Globus pallidus (tissue), 1 donor: ENCODE measurements at places on chromosomes 4 and X.

DNA sequence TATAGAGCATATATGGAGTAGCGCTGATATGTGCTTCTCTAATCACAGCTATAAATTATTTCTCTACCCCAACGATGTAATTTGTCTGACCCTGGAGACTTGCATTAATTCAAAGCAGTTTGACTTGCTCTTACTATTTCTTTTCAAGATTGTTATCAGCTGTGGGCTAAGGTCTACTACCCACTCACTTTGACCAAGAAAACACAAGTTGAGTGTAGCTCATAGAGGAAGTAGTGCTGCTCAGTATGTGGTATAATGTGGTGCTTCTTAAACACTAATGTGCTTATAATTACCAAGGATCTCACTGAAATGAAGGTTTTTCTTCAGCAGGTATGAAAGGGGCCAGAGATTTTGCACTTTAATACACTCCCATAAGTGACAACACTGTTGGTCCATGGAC is 70.1 kb downstream of the INPP4B start:
- no peak for DNase-seq

GRCh38 chrX:10759141-10759799 is 138.9 kb upstream of the MID1 start:
- no peak for DNase-seq

- no peak for DNase-seq
Observed at GRCh38 chr4:106048250-106048971, 153.1 kb downstream of the NPNT start.

DNA sequence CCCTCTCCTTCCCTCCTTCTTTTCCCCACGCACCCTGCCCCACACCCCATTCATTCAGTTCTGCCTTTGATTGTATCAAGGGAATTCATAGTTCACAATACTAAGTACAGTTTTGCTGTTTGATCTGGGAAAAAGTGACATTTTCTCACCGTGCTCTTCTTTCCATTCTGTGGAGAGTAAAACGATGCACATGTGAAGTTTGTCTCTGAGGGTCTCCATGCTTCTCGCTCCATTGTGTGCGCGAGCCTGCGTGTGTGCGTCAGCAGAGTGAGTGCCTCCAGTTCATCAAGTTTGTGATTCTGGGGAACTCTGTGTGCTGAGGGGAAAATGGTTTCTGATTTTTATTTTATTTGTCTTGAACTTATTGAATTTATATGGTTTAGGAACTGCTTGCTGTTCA is 1.9 kb downstream of the STK26 start:
- no peak for DNase-seq

DNA sequence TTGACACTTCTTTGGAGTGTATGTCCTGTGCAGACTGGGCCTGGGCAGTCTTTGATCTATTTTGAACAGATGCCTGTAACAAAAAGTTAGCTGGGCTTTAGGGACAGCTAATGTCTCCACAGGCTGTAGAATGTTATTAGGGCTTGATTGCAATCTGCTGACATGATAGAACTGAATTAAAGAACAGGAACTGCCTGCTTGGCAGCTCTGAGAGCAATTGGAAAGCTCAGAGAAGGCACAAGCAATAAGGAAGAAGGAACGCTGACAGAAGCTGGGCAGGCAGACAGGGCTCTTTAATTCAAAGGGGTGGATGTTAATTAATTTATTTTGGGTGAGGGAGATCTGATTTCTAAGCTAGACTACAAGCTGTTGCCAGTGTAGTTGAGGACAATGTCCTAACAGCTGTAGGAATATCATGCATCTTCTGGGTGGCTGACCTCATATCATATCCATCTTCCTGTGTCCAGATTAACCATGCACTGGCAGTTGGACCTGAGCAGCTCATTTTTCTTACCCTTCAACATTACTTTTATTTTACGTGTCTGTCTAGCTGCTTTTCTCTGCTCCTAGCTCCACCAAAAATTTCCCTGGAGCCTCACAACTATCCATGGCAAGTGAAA is 20.7 kb upstream of the GRXCR1 start:
- DNase-seq: no peak

GRCh38 chrX:148940411-148940996 is 440.1 kb downstream of the AFF2 start:
- DNase-seq: no peak

DNA sequence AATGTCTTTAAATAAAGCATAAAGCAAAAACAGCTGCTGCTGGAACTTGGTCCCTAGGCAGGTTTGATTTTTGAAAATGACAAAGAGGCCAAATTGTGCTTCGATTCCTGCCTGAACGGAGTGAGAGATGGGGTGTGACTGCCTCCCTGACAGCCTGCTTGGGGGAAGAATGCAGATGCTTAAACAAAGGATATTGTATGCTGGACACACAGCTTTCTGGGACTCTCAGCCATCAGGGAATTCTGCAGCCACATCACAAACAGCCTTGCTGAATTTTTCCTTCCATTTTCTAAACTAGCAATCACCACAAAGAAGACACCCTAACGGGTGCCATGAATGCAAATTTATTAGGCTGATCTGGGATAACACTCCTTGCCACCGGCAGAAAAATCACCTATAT is 83.9 kb upstream of the CPEB2 start:
- peak; percentile 74 for DNase-seq

GRCh38 chr4:147617841-147618691 is 869 bp downstream of the TMEM184C start:
- no peak for DNase-seq

- no peak for DNase-seq
Observed at GRCh38 chrX:35351795-35352483, 409.3 kb downstream of the FAM47B start.

DNA sequence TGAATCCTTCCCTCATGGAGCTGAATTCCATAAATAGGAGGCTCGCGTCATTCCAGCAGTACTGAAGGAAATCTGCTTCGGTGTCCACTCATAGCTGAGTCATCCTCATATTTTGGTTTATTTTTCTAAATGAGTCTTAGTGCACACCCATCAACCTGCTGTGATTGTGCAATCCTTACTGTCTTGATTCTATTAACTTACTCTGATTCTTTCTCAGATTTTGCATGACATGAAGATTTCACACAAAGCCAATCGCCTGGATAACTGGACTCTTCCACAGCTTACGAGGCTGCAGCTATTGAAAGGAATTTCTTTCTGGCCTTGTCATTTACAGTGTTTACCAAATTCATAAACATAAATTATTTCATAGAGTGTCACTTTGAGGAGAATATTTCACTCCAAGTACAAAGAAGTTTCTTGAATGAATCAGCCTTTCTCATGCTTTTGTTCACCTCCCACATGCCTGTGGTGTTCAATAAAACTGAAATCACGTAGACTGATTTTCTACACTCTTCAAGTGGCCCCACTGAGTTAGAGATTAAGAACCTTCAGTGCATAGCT is 207.6 kb upstream of the SLITRK2 start:
- DNase-seq: no peak

GRCh38 chr4:74456849-74457395 is 12.0 kb downstream of the AREG start:
- no peak for DNase-seq

GRCh38 chrX:78693536-78693935 is 34.4 kb upstream of the RTL3 start:
- DNase-seq: no peak

- no peak for DNase-seq
Observed at GRCh38 chrX:115889121-115889890, 281.2 kb upstream of the AGTR2 start.

DNA sequence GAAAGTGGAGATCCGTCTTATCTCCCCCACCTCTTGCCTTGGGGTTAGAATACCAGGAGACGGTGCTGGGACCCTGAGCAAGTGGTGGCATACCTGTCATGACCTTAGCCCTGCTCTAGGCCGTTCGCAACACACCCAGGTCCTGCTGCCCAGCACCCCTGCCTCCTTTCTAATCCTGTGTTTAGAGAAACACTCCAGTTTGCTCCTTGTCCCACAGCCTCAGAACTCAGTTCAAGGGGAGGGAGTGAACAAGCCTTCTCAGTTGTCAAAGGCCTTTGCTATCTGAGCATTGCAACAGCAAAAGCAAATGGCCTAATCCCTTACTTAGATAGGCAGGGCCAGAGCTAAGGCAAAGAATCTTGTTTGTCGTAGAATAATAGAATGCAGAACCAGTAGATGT is 67.9 kb downstream of the CHRNA9 start:
- DNase-seq: no peak

DNA sequence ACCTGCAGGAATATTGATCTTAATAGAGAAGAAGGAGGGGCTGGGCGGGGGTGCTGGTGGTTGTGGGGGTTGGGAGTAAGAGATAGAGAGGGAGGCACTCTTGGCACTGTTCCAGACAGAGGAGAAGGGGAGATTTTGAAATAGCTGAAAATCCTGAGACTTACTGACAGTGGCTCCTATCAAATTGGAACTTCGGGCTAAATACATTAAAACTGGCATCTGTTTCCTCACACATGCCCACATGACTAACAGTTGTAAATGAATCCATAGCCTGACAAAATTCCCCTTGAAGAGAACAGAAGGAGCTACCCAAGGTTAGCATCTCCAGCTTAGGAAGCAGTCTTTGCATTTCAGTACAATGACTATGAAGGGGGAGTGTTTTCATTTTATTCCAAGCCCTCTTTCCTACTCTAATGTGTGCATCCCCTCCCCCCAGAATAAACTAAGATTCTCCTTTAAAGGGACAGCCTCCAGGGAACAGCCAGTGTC is 1.4 kb downstream of the DCX start:
- no peak for DNase-seq

GRCh38 chrX:30589146-30589888 is 11.8 kb upstream of the TASL start:
- no peak for DNase-seq

- DNase-seq: no peak
Observed at GRCh38 chrX:5155301-5155700, 1073.4 kb downstream of the NLGN4X start.

DNA sequence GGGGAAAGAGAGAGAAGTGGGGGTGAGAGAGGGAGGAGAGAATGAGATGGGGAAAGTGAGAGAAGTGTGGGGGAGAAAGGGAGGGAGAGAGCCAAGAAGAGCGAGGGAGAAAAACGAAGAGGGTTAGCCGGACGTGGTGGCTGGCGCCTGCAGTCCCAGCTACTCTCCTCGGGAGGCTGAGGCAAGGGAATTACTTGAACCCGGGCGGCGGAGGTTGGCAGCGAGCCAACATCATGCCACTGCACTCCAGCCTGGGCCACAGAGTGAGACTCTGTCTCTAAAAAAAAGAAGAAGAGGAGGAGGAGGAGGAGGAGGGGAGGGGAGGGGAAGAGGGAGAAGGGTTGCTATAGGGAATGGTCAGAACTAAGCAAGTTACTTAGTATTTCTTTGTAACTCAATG is 1.7 kb upstream of the NXT2 start:
- DNase-seq: no peak

GRCh38 chr4:68985442-68985841 is 33.8 kb upstream of the UGT2A3 start:
- no peak for DNase-seq

GRCh38 chr4:133524369-133524768 is 375.3 kb downstream of the PCDH10 start:
- DNase-seq: no peak

DNA sequence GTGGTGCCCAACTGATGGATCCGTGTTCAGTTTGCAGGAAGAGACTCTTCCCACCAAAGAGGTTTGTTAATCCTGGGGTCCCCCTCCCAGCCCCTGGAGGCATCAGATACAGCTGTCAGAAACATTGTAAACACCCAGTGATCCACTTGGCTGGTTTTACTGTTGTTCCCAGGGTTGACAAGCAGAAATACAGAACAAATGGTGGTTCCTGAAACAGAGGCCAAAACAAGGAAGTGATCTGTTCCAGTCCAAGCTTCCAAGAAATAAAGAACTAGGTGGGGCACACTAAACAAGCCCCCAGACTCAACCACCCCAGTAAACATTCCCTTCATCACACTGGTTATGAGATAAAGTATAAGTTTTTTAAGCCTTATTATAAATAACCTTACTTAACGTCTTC is 1.4 kb downstream of the TMLHE start:
- DNase-seq: no peak

DNA sequence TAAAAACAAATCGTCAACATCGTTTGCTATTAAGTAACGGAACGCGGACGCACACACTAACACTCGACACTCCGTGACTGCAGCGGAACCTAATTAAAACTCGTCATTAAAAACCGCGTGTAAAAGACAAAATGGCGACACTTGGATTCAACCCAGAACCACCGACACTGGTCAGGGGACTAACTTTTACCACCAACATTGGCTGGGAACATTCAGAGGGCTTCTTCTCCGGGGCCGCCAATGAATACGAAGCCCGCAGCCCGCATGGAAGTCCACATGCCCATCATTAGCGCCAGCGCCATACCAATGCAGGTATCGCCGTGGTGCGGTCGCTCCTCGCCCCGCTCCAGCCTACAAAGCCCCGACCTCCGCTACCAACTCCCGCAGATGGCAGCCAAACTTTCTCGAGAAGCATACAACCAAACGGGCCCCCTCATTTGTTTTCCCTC is 498 bp downstream of the RBMX start:
- DNase-seq: peak; percentile 26

DNA sequence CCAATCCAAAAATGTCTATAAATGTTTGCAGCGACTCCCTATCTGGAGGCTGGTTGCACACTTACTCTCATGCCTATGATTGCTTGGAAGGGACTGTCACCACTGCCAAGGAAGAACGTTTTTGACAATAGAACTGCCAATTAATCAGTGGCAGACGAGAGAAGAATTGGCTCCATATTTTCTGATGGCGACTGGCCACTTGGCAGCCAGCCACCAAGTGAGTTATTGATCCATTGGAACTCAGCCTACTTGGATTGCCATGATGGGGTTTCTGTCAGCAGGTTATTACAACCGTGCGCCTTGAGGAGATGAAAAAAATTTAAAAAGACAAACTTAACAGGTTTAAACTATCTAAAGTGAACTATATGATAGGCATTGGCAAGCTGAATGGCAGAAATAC is 47.4 kb downstream of the LINC00632 start:
- no peak for DNase-seq

DNA sequence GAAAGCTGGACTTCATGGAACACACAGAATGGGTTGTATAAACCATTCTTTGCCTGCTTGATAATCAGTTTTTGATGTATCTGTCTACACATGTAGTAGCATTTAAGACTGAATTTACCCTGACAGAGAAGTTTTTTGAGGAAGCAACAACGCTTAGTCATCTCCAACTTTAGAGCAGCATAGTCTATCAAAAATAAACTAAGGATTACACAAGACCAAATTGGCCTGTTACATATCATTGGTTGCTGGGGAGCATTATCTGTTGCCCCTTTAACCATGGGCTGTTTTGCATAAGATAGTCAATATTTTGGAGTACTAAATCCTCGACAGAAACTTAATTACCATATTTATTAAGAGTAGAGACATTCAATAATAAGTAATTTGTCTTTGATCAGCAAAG is 347.4 kb downstream of the FAM47B start:
- DNase-seq: no peak
